Activated CD8-positive, alpha-beta memory T cell treated with anti-CD3 and anti-CD28 coated beads for 1 hour (primary cell): ENCODE measurements at places on chromosomes 11 and 22.

- DNase-seq = no peak
These were observed 3922.5 kb upstream of the OR11H1 start for GRCh38 chr22:11605468-11605981.

DNA sequence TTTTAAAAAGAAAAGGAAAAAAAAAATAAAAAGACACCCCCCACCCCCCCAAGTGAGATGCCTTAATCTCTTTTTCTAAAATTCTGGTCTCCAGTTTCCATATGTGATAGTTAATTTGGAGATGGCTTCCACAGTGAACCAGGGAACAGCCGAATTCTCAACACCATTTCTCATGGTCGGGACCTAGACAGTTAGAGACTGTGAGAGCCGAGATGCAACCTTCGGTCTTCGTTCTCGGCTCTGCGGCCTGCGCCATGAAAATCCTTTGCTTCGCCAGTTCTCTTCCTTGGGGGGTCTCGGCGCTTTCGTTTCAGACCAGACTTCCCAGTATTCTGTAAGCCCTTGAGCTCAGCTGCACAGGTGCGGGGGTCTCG is 723 bp downstream of the CACNG2 start:
- no peak for DNase-seq

- no peak for DNase-seq
These were observed 105.6 kb downstream of the ATXN10 start for GRCh38 chr22:45777046-45777851.

DNA sequence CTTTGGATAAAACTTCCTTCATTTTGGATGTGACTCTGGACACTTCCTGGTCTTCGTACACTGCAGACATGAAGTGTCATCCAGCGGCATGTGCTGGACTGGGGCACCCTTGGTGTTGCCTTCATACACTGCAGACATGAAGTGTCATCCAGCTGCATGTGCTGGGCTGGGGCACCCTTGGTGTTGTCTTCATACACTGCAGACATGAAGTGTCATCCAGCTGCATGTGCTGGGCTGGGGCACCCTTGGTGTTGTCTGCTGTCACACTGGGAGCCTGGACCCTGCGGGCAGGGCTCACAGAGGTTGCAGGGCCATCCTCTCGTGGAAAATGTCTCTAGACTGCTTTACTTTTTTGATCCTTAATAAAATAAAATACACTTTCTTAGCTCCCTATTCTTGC is 771.4 kb downstream of the BRD1 start:
- DNase-seq = no peak

- no peak for DNase-seq
These were observed 83.1 kb upstream of the USP47 start for GRCh38 chr11:11758603-11759196.

- DNase-seq = no peak
These were observed 6.3 kb downstream of the MS4A12 start for GRCh38 chr11:60498853-60499252.

- no peak for DNase-seq
These were observed 90.9 kb upstream of the IGLL5 start for GRCh38 chr22:22796724-22797123.
